ENCODE measurements at places on chromosomes 1 and 21.

DNA sequence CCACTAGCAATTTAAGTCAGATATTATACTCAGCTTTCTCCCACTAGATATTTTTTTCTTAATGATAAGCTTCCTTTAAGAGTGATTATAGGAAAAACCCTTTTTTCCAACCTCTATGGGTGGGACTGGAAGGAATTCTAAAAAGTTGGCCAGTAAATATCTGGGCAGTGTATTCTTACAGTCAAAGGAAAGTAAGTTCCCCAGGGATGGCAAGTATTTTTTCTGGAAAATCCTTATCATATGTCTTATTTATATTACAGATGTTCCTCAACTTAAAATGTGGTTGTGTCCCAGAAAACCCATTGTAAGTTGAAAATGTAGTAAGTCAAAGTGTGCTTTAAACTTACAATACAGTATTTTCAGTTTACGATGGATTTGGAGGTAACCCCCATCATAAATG, 29.2 kb downstream of the CMPK1 start:
- DNase-seq = no peak

DNA sequence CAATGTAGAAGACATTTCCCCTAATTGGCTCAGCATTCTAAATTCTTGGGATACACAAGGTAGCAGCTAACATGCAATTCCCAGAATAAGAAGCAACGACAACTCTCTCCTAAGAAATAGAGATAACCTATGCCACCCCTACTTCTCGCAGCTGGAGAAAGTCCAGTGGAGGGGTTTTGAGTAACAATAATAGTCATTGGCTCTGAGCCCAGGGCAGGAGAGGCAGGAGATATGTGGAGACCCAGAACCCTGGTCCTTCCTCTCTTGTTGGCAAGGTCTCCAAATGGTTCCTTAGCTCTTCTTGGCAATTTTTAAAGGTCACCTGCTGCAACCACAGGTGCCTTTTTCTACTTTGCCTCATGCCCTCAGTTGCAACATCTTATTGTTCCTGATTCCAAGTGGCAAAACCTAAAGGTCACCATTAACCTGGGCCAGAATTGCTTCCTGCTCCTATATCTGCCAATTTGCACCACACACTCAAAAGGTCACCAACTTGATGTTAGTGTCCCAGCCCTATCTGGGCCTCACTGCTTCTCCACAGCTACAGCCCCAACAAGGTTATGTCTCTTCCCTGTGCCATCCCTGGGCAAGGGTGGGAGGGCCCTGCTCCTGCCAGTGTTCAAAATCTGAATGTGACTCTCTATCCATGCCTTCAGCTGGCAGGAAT, 36.7 kb downstream of the TBX15 start:
- no peak for DNase-seq

DNA sequence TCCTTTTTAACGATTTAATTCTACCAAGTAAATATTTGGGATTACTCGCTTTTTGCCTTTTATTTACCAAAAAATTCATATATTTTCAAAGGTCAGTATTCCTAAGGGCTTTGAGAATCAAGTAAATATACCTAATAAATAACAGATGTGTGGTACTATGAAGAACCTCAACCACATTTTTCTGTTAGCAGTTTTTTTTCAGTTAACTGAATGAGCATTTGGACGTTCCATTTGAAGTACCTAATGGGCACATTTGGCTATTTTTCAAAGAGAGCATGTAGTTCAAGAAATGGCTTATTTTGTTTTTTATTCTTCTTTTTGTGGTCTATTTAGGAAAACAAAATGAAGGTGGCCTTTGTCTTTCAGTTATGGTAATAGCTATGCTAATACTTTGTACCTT, 253.0 kb downstream of the GPR52 start:
- no peak for DNase-seq

- no peak for DNase-seq
Observed at GRCh38 chr1:79695138-79695537, 688.6 kb upstream of the ADGRL4 start.

DNA sequence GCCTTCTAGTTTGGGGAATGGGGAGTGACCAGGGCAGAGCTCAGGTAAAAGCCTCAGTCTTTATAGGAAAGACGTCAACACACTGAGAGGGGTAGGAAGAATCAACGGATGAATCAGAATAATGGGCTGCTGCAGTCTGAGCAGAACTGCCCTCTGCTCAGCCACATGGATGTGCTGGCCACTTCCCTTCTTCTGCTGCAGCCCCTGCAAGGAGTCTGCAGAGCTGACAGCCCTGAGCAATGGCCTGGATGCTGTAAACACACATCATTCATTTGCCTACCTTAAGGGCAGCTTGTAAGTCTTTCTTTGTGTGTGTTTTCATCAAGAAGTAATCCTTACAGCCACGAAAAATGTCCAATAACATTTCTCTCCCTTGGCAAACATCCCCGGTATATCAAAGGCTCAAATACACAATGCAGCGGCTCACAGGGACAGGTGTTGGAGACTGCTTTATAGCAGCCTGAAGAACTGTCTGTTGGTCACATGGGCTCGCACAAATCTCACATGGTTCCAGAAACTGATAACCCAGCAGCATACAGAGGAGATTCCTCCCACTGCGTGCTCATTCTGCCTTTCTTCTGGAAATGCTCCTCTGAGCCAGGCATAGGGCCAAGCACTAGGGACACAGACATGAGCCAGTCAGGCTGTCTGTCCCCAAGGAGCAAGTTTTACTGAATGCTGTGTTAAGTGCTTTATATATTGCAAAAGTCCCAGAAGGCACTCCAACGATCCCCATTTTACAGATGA, 110.1 kb downstream of the HMGB4 start:
- no peak for DNase-seq

- DNase-seq = no peak
Observed at GRCh38 chr1:91007827-91008226, 14.0 kb downstream of the ZNF644 start.

- no peak for DNase-seq
Observed at GRCh38 chr1:227317011-227317451, 1.3 kb downstream of the CDC42BPA start.

- DNase-seq = no peak
Observed at GRCh38 chr1:46480959-46481646, 8.5 kb upstream of the DMBX1 start.
